Activated CD8-positive, alpha-beta memory T cell treated with anti-CD3 and anti-CD28 coated beads for 24 hours (primary cell): ENCODE measurements at places on chromosomes 2 and 18.

DNA sequence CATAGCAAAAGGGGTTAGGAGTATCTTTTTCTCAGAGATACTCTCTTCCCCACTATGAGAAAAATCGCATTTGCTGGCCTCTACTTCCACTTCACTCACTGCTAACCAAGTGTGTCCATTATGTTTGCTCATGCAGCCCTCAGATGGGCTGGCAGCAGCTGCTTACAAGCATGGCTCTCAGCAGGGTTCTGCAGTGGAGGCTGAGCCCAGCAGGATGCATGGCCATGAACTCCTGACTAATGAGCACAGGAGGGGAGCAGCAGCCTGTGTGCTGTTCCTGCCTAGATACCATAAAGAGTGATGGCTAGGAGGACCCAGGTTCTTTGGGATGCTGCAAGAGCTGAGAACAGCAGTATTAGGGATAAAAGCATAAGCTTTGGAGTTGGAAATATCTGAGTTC lies 316.9 kb upstream of the THSD7B start:
- no peak for DNase-seq

- no peak for DNase-seq
Measured at GRCh38 chr2:193518041-193518817, 1323.5 kb upstream of the TMEFF2 start.

DNA sequence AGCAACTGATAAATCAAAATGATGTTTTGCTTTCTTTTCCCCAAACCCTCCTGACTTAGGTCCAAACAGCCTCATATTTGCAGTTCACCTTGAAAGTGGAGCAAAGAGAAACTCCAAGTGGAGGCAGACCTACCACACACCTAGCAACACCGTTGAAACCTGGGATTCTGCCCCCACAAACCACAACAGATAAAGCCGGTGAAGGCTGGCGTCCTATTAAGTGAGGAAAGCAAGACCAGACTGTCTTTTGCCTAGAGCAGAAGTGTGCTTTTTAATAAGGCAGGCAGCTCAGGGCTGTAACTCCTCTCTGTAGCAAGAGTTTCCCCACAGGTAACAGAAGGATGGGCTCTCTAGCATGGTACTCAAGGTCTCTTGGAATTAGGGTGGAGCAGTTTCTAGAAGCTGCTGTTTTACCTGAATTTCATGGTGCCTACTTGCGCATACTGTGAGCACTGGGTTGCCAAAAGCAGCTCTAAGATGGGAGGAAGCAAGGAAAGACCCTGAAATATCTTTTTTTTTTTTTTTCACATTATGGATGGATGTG lies 336.9 kb downstream of the BCL11A start:
- DNase-seq: no peak

GRCh38 chr2:228657807-228658402 lies 476.4 kb upstream of the SPHKAP start:
- DNase-seq: no peak

DNA sequence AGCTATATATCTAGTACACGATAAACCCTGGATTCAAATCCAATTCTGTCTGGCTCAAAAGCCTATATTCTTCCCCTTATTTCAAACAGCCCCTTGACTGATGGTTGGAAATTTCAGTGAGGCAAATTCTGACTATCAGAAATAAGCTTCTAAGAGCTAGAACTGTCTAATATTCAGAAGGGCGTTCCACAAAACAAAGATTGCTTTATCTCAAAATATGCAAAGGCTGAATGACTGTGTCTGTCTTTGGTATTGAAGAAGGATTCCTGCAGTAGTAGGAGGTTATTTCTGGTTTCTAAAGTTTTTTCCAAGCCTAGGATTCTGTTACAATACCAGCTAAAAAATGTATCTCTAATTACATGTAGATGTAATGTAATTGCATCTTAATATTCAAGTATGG lies 31.1 kb downstream of the DRC1 start:
- no peak for DNase-seq
